ENCODE measurements at places on chromosomes 11 and 22. TPM values are rescaled to one million over a fixed set of nuclear protein-coding genes. Genes with fewer than 3 reads are reported as not detected.

OR6A2 gene
- total RNA-seq: not detected

- peak; percentile 41 for DNase-seq
Observed at GRCh38 chr11:63682066-63683021, 1.0 kb downstream of the RTN3 start.

CYB5R2 gene
- total RNA-seq: 8.2 TPM

- no peak for DNase-seq
Observed at GRCh38 chr11:117222991-117223740, 8.7 kb downstream of the PCSK7 start.

GRCh38 chr11:111539426-111540113 lies 950 bp upstream of the LAYN start:
- DNase-seq: peak; percentile 36

DNA sequence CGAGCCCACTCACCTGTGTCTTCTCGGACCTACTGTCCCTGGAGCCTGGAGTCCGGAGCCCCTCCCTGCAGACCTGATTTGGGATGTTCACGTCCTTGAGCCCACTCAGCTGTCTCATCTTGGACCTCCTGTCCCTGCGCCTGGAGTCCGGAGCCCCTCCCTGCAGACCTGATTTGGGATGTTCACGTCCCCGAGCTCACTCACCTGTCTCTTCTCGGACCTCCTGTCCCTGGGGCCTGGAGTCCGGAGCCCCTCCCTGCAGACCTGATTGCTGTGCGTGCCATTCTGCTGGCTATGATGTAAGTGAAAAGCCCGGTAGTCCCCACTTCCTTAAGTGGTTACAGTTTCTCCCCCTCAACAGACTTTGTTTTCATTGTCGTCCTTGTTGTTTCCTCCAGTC lies 867.1 kb downstream of the BRD1 start:
- no peak for DNase-seq

CRYBB2 gene
- total RNA-seq: not detected

All from activated naive CD4-positive, alpha-beta T cell treated with anti-CD3 and anti-CD28 coated beads for 36 hours (primary cell).